Hematopoietic multipotent progenitor cell treated with erythropoietin and hydrocortisone succinate and interleukin-3 and kit ligand, for 8 days (in vitro differentiated cells): ENCODE measurements at places on chromosomes 6 and 20.

- DNase-seq = no peak
Measured at GRCh38 chr6:56877922-56878321, 77.0 kb upstream of the BEND6 start.

GRCh38 chr6:125947615-125948014, 9.0 kb upstream of the HINT3 start:
- DNase-seq = peak; percentile 59

DNA sequence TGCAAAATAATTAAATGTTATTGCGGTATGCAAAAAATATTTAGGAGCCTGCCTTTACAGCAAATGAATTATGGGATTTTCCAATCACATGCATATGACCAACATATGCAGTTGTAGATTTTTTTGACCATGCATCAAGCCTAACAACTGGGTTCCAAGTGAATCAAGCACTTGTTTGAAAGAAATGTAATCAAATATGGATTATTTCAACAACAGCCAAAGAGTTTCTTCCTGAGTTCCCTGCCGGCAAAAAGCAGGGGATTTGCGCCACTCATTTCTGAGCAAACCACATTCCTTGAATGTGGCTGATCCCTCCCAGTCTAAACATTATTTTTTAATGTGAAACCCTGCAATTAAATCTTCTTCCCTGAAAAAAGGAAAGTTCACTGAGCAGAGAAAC, 100.1 kb upstream of the ADTRP start:
- no peak for DNase-seq

DNA sequence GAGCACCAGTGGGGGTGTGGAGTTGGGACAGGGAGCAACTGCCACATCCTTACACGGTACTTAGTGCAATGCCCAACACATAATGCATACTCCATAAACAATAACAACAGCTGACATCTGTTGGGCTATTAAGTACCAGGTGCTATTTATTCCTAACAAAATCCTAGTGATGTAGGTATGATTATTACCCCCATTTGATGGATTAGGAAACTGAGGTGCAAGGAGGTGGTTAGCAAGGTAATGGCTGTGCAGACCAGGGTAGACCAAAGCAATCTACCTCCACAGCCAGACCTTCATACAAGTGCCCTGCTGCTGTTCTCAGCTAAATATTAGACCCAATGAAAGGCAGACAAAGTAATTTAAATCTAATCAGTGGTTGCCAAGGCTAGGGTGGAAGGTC, 36.8 kb downstream of the SLC13A3 start:
- DNase-seq = no peak

GRCh38 chr6:26607434-26608230, 10.9 kb downstream of the ABT1 start:
- DNase-seq = peak; percentile 73

DNA sequence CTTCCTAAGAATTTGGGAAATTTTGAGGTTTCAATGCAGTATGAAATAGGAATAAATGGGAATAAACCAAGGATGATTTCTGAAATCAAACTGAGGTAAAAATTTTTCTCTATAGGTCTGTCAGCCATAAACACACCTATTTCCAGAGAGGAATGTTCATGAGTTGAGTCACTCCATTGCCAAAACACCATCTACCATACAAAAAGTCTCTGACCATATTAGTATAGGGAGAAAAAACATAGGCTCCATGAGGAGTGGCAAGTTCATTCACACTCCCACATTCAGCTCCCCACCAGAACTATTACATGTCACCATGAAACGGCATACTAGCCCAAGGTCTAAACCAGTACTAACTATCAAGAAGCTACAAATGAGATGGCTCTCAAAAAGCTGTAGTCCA, 9.6 kb downstream of the ZNF318 start:
- no peak for DNase-seq

- no peak for DNase-seq
Measured at GRCh38 chr6:138504764-138505689, 5.7 kb upstream of the NHSL1 start.

DNA sequence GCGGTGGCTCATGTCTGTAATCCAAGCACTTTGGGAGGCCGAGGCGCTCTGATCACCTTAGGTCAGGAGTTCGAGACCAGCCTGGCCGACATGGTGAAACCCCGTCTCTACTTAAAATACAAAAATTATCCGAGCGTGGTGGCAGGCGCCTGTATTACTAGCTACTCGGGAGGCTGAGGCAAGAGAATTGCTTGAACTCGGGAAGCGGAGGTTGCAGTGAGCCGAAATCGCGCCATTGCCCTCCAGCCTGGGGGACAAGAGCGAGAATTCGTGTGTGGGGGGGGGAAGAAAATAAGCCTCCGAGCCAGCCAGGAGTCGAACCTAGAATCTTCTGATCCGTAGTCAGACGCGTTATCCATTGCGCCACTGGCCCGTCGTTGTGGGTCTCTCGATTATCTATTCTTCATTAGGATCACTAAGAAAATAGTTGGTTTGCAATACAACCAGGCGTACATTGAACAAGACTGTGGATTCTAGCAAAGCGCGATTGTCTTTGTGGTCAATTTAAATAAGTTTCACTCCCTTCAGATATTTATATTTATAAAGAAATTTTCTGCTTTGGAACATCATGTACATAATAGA, 33.9 kb upstream of the PRSS16 start:
- DNase-seq = peak; percentile 78

GRCh38 chr6:135403584-135403983, 94.0 kb downstream of the AHI1 start:
- no peak for DNase-seq

DNA sequence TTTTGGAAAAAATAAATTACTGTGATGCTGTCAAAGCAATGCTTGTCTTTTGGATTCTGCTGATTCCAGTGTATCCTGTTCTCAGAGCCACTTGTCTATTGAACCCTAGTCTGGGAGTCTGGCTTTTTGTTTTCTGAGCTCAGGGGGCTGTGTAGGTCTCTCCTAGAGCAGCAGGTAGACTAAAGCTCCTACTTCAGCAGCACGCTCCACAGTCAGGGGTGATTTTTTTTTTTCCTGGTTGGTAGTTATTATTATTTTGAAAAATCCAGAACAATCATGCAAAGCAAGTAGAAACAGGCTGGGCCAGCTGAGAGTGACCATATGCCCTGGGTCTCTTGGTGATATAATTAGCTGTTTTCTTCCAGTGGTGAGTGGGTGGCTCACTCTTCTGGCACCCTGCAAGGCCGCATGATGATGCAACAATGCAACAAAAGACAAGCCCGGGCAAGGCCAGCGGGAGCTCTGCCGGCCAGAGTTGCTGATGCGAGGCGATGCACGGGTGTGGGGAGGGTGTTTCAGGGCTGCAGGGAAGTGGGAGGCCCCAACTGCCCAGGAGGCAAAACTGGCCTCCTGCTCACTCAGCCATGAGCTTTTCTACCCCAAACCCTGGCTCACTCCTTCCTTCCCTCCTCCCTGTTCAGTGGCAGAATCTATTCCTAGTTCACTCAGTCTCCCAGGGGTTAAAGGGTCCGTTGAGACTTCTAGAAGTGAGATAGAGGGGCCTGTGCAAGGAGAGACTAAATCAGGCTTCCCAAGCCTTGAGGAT, 11.5 kb upstream of the CDKN1A start:
- no peak for DNase-seq

GRCh38 chr6:37632989-37633550, 64.6 kb downstream of the MDGA1 start:
- DNase-seq = no peak

DNA sequence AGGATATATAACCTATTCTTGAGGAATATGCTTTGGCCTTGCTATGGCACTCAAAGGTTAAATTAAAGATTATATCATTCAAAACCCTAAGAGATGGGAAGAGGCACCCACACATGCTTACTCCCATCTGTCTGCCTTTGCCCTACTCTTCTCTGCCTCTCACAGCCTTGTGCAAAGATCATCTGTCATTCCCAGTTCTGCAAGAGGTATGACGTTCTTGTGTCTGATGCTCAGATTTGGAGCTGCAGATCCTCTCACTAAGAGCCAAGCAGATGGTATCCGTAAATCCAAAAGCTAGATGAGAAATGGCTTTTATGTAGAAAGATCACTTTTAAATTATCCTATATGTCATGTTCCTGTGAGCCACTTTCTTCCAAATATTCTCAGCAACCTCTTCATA, 112.0 kb downstream of the GPR63 start:
- no peak for DNase-seq

- no peak for DNase-seq
Measured at GRCh38 chr20:58975353-58975752, 5.7 kb upstream of the NELFCD start.

GRCh38 chr20:48632825-48633619, 194.8 kb downstream of the PREX1 start:
- DNase-seq = no peak

GRCh38 chr20:13515291-13515690, 123.4 kb downstream of the TASP1 start:
- no peak for DNase-seq

GRCh38 chr6:122788663-122789181, 336 bp upstream of the SMPDL3A start:
- no peak for DNase-seq

DNA sequence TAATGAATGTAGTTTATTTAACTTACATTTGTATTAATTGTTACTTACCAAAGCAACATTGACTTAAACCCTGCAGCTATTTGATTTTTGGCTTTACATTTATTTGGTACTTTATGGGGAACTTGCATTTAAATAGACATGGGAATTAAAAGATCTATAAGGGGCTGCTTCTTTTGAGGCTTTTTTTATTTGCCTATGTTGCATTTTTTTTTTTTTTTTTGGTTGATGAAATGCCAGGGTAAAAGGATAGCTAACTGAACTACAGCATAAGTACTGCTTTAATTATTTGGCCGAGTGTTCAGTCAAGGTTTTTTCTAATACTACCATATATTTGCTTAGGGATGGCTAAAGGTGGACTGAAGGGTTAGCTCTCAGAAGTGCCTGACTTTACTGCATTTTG, 62.5 kb upstream of the CDH4 start:
- DNase-seq = no peak

GRCh38 chr6:38467566-38467965, 172.2 kb downstream of the BTBD9 start:
- DNase-seq = no peak

DNA sequence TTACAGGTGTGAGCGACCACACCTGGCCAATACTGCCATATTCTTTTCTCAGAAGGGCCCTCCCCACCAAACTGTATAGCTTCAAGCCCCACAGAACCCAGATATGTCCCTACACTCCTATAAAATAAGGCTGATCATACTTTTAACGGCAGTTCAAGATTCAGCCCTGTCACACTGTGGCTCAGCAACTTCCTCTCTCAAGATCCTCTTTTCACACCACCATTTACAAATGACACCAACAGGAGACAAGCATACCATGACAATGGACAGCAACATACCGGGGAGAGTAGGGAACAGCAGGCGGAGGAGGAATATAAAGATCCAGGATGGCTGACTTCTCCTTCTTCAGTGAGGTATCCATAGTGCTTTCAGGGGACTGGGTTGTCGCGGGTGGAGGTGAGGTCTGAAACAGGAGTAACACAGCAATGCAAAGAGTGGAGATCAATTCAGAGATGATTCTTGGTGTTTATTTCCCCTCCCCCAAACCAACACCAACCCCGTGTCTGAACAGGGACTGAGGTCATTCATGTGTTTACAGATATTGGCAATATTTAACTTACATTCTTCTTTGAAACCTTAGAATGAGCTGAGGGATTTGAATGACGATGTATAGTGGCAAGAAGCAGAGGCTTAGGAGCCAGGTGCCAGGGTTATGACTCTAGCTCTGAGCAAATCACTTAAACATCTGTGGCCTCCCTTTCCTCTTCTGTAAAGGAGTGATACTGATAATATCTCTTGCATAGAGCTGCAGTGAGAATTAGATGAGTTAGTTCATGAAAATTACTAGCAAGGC, 57.6 kb upstream of the IPCEF1 start:
- DNase-seq = no peak
